ENCODE measurements at places on chromosomes 2 and 18. TPM values are rescaled to one million over a fixed set of nuclear protein-coding genes. Genes with fewer than 3 reads are reported as not detected.

CPLX4 gene
- total RNA-seq: 0.33 TPM

SH3BP4 gene
- total RNA-seq: 22.8 TPM

VAMP8 gene
- total RNA-seq: 33.3 TPM

AMER3 gene
- total RNA-seq: 1.4 TPM

RAX gene
- not detected for total RNA-seq

SP140 gene
- not detected for total RNA-seq

RPL31 gene
- 1,183 TPM for total RNA-seq

MAL gene
- total RNA-seq: 20.6 TPM

SP100 gene
- 120 TPM for total RNA-seq

IL1RL2 gene
- total RNA-seq: not detected

UGT1A10 gene
- total RNA-seq: not detected

ZDBF2 gene
- total RNA-seq: 14.0 TPM
